ENCODE measurements at places on chromosomes 5 and 9.

DNA sequence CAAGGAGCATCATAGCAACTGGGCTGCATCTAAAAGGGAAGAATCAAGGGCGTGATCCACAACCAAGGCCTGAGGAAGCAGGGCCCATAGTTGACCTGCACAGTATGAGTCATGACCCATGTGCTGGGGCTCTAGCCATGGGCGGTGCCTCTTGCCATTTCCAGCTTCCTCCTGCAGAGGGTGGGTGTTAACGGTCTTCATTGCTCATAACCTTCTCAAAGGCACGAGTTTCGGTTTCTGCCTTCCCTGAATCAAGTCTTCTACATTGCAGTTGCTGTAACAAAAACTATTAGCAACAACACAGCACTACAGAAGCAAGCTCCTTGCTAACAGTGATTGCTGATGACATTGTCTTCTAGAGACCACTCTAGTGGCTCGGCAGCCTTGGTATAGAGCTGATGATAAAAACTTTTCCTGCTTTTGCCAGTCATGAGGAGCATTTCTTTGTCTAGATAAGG, 66.9 kb downstream of the CTSL start:
- peak; percentile 27 for DNase-seq

GRCh38 chr5:125137535-125137934, 391.1 kb upstream of the ZNF608 start:
- no peak for DNase-seq

GRCh38 chr5:172229904-172230303, 35.9 kb downstream of the EFCAB9 start:
- no peak for DNase-seq

- DNase-seq: no peak
These were observed 1.5 kb upstream of the SLC23A1 start for GRCh38 chr5:139384591-139385051.

GRCh38 chr9:101626295-101626694, 31.5 kb upstream of the PPP3R2 start:
- no peak for DNase-seq

GRCh38 chr5:175381130-175381529, 62.9 kb downstream of the DRD1 start:
- no peak for DNase-seq

DNA sequence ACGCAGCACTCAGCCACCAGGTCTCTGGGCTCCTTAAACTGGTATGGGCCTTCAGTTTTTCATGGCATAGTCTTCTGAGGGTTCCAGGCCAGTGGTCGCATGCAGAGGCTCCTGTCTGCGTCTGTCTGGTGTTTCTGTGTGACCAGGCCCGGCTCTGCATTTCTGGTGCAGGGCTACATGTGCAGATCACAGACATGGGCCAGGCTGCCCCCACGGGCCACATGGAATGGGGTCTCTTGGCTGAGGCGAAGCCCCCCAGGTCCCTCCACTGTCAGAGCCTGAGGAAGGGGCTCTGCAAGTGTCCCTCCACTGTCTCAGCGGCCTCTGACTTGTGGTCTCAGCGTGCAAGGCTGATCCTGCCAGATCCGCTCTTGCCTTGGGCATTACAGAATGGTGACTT, 15.6 kb upstream of the CARD19 start:
- DNase-seq: no peak

DNA sequence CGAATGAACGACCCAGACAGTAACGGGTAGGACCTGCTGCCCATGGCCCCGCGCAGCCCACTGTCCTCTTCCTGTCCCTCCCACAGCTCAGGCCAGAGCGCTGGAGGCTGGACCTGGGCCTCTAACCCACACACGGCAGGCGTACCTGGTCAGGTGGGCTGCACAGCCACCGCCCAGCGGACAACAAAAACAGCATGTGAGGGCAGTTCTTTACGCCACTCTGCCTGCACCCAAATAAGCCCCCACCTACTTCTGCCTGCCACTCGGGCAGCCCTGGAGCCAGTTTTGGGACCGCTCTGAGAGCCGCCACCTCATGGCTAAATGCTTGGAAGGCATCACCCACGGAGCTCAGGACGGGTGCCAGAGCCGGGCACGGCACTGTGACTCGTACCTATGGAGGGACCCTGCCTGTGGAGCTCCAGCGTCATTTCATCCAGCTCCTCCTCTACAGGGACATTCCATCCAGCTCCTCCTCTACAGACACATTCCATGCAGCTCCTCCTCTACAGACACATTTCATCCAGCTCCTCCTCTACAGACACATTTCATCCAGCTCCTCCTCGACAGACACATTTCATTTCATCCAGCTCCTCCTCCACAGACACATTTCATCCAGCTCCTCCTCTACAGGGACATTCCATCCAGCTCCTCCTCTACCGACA, 18.9 kb downstream of the CLPTM1L start:
- DNase-seq: no peak

DNA sequence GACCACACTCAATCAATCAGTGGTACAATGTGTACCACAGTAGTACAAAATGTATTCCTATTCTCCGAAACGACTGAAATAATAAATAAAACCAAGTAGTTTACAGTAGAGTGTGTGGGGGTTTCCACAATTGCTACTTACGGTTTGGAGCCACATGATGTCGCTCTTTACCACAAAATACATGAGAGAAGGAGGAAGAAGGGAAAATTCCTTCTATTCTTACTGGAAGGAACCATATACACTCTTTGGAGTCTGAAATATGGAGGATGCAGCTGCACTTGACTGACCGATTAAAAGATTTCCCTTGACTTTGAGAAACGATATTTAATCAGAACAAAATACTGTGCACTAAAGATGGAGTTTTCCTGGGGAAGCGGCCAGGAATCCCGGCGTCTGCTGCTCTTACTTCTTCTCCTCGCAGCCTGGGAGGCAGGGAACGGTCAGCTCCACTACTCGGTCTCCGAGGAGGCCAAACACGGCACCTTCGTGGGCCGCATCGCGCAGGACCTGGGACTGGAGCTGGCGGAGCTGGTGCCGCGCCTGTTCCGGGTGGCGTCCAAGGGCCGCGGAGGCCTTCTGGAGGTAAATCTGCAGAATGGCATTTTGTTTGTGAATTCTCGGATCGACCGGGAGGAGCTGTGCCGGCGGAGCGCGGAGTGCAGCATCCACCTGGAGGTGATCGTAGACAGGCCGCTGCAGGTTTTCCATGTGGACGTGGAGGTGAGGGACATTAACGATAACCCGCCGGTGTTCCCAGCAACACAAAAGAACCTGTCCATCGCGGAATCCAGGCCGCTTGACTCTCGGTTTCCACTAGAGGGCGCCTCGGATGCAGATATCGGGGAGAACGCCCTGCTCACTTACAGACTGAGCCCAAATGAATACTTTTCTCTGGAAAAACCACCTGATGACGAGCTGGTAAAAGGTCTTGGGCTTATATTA, at the start of gene PCDHA4:
Gene PCDHA4 (plus strand): TSS at position 235 of the 942 bp plus-strand sequence.
- peak; percentile 32 for DNase-seq

DNA sequence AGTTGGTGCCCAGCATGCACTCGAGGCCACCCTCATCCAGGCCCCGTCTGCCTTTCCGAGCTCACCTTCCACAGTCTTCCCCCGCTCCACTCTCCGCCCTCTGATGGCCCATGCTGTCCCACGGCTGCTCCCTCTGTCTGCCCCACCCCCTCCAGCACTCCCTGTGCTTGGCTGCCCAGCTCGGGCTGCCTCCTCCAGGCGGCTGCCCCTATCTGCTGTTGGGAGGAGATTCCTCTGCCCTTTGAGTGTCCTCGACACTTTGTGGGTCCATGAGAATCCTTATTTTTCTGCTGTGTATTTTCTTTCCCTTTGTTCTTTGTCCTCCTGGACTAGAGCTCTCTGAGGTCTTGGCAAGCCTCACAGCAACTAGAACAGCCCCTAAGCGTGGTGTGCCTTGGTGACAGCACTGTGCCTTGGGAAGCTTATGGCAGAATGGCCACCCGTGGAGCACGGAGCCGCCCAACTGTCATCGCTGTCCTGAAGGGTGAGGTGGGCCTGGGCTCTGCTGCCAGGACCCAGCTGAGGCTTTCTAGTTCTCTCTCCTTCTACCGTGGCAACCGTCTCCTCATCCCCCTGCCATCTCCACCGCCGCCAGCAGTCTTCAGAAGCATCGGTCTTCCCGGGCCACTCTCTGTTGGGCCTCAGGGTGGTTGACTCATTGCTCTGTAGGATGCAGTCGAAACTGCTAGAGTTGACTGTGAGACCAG, 5.2 kb downstream of the NTMT1 start:
- no peak for DNase-seq

DNA sequence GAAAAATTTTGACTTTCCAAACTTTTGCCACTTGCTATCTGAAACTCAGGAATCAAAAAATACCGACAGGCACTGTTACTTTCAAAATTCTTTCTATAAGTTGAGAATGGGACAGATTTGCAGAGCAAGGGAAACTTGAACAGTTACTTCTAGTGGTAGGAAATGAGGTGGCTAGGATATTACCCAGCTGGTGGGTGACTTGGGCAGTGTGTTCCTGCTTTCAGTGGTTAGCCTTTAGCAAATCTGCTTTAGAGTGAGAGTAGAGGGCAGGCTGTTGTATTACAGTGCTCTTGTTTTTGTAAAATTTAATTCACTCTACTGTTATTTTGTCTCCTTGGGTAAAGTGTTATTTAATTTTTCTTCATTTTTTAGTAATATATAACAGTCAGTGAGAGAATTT, 40.2 kb upstream of the ROPN1L start:
- DNase-seq: no peak

- no peak for DNase-seq
These were observed 25.8 kb upstream of the CAMK4 start for GRCh38 chr5:111198281-111198966.

DNA sequence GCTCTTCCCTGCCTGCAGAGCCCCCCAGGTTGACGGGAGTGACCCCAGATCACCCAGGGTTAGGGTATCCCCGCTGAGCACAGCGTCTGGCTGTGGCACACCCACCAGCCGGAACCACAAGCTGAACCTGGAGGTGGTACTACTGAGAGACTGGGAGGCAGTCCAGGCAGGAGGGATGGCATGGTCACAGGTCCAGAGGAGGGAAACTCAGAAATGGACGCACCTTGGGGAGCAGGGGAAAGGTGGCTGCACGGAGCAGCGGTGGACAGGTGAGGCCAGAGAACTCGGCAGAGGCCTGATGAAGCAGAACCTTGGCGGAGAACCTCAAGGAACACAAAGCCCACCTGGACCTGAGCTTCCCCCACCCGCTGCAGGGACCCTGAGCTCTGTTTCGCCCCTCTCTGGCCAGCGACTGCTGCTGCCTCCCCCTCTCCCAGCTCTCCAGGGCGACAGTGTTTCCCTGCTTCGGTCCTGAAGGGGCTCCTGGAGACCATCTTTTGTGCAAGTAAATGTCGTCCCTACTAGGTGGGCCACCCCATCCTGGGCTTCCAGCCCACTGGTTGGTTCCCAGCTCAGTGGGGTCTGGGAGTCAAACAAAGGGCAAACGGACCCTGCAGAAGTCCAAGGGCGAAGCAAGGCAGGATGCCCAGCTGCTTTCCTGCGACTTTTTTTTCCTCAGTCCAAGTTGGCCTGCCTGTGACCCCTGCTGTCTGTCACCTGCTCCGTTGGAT, 845 bp downstream of the ADGRD2 start:
- DNase-seq: no peak

GRCh38 chr5:127400946-127401670, 110.5 kb downstream of the MEGF10 start:
- no peak for DNase-seq
